ENCODE measurements at places on chromosomes 6 and 20. TPM values are rescaled to one million over a fixed set of nuclear protein-coding genes. Genes with fewer than 3 reads are reported as not detected.

The SYCP2 gene
- total RNA-seq: 0.88 TPM

The FAM217A gene
- total RNA-seq: not detected

The L3MBTL3 gene
- total RNA-seq: 22.2 TPM

The SEL1L2 gene
- 2.5 TPM for total RNA-seq

DNA sequence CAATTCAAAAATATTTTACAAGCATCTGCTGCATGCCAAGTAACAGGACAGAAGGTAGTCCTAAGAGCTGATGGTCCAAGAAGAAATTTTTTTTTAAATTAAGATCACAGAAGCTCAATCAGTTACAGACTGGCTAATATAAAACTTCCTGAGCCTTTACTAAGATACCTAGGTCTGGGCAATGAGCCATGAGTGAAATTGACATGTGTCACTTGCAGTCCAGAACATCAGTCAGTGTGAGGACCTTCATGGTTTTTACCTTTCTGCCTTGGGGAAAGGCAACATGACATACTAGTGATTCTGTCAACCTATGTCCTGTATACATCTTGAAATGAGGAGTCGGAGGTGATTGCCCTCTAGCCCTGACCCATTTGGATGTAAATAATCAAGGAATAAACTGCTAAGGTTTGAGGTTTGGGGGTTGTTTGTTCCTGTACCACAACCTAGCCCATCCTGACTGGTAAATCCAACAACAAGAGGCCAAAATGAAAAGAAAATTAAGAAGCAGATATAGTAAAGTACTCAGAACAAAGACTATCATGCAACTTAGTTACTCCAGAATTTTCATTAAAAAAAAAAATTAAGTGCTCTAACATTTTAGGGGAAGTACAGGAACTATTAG lies 70.0 kb downstream of the CNKSR3 start:
- DNase-seq: no peak
- H3K4me3 ChIP-seq: no peak overlapping the region
- peaks cover 6% of the 10 kb centered on the region for H3K4me1 ChIP-seq
- H3K27me3 ChIP-seq: no peaks in the 10 kb centered on the region
- no peak overlapping the region for H3K27ac ChIP-seq

DNA sequence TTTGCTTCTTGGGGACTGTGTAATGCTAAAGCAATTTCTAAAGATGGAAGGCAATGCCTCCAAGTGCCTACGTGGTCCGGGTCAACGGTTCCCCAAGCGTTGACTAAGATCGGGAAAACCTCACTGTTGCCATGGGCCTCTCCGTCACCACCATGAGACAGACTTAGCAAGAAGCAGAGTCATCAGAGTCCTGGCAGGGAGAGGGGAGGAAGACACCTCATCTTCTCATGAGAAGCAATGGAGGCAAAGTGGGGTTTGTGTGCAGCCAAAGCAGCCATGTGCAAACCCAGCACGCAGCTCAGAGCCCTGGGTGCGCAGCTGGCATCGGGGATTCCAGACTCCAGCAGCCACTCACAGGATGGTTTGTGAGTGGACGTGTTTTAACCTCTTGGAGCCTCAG lies 111.4 kb downstream of the SYNDIG1 start:
- H3K36me3 ChIP-seq: no peaks in the 10 kb centered on the region
- H3K27ac ChIP-seq: no peak overlapping the region
- no peaks in the 10 kb centered on the region for H3K27me3 ChIP-seq
- H3K4me3 ChIP-seq: no peak overlapping the region
- no peaks in the 10 kb centered on the region for H3K4me1 ChIP-seq
- DNase-seq: no peak

GRCh38 chr6:168650671-168651111 lies 209.7 kb downstream of the SMOC2 start:
- no peaks in the 10 kb centered on the region for H3K27me3 ChIP-seq
- H3K4me3 ChIP-seq: no peak overlapping the region
- no peak for DNase-seq
- H3K36me3 ChIP-seq: no peaks in the 10 kb centered on the region

DNA sequence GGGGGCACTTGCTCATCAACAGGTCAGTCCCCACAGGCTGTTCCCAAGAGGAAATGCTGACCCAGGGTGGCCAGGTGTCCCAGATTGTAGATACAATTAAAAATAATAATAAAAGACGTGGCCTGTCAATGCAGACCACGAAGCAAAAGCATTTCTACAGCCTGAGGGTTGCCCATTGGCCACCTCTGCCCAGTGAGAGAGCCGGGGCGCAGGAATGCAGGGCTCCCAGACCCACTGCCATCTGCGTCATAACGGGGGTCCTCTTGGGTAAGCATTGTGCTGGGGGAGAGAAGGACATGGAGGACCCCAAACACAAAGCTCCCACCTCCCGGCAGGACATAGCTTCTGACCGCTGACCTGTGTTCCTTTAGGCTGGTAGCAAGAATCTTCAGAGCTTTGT lies 22.9 kb upstream of the AFDN start:
- no peaks in the 10 kb centered on the region for H3K36me3 ChIP-seq
- H3K27ac ChIP-seq: no peak overlapping the region
- DNase-seq: no peak
- no peaks in the 10 kb centered on the region for H3K4me1 ChIP-seq
- H3K27me3 ChIP-seq: no peaks in the 10 kb centered on the region

DNA sequence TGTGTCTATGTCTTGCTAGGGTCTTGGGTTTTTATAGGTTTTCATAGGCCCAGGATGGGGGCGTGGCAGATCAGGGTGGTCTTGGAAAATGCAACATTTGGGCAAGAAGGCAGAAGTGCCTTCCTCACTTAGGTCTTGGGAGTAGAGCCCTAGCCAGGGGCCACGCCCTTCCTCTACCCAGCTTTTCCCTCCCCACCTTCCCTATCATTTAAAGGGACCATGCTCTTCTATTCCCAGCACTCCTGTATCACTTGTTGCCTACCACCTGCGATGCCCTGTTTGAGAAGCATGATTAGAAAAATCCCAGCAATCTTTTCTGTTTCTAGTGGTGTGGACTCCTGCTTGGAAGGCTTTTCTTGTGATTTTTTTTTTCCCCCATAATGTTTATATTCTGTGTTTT lies 190.6 kb downstream of the JARID2 start:
- H3K4me1 ChIP-seq: peaks cover 78% of the 10 kb centered on the region
- H3K27me3 ChIP-seq: no peaks in the 10 kb centered on the region
- DNase-seq: no peak
- H3K4me3 ChIP-seq: no peak overlapping the region

DNA sequence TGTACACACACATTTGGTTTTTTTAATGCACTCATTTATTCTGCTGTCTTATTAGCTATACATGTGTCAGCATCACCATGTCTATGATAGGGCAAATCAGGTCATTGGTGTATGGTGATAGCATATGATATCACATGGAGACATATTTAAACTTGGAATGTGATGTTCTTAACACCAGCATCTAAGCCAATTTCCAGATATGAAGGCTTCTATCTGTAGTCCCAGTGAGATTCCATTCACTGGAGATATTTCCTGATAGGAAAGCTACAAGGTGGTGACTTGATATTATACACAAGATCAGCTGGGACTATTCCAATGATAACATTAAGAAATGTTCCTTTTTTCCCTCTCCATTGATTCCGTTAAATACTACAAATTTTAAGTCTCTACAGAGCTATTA lies 89.3 kb downstream of the TASP1 start:
- H3K4me3 ChIP-seq: no peak overlapping the region
- no peak for DNase-seq
- no peaks in the 10 kb centered on the region for H3K4me1 ChIP-seq
- H3K36me3 ChIP-seq: no peaks in the 10 kb centered on the region
- no peaks in the 10 kb centered on the region for H3K27me3 ChIP-seq

DNA sequence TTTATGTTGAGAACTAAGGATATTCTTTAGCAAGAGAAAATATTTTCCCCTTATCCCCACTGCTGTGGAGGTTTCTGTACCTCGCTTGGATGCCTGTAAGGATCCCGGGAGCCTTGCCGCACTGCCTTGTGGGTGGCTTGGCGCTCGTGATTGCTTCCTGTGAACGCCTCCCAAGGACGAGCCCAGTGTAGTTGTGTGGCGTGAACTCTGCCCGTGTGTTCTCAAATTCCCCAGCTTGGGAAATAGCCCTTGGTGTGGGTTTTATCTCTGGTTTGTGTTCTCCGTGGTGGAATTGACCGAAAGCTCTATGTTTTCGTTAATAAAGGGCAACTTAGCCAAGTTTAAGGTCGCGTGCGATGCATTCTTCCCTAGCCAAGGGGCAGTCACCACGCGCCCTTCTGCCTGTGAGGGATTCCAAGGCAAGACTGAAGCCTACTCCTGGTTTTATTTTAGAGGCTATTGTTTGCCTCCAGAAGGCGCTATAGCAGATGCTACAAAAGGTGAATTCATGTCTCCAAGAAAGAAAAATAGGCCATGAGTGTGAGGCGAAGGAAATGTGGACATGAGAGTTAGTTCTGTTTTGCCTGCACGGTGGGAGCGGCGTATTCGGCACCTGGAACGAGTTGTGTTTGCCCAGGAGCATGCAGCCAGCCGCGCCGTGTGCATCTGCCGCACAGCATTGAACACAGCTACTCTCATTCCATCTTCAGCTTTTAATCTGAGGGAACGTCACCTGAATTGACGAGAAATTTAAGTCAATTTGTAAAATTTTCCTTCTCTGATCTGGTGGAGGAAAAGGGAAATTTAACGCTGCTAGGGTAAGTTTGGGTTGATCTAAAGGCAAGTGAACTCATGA lies 40.3 kb upstream of the IRF4 start:
- H3K27me3 ChIP-seq: no peaks in the 10 kb centered on the region
- H3K36me3 ChIP-seq: no peaks in the 10 kb centered on the region
- DNase-seq: no peak
- H3K4me1 ChIP-seq: peaks cover 8% of the 10 kb centered on the region

GRCh38 chr6:143953922-143954321 lies 54.1 kb downstream of the PLAGL1 start:
- no peaks in the 10 kb centered on the region for H3K36me3 ChIP-seq
- H3K27me3 ChIP-seq: peaks cover 13% of the 10 kb centered on the region
- H3K27ac ChIP-seq: no peak overlapping the region
- peak; percentile 35 for DNase-seq
- no peak overlapping the region for H3K4me3 ChIP-seq

DNA sequence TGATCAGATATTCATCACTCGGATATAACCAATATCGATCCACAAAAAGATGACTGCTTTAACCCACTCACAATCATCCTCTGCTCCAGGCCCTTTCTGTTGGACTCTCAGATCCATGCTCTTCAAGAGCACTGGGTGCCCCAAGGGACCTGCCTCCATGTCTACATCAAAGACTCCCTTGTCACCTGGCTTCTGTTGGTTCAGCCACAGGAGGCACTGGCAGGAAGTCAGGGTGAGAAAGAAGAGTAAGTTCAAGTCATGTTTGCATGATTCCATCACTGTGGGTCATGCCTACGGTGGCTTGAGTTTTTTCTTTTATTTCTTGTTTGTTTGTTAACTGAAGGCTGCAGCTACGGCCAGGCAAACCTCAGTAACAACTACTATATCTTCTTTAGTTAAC lies 243.3 kb downstream of the ADGRG6 start:
- no peaks in the 10 kb centered on the region for H3K4me1 ChIP-seq
- DNase-seq: no peak
- no peaks in the 10 kb centered on the region for H3K36me3 ChIP-seq
- no peak overlapping the region for H3K27ac ChIP-seq

GRCh38 chr6:29999416-29999815 lies 57.1 kb downstream of the HLA-A start:
- H3K4me3 ChIP-seq: no peak overlapping the region
- no peaks in the 10 kb centered on the region for H3K4me1 ChIP-seq
- H3K36me3 ChIP-seq: no peaks in the 10 kb centered on the region
- no peak overlapping the region for H3K27ac ChIP-seq
- DNase-seq: no peak
- peaks cover 22% of the 10 kb centered on the region for H3K27me3 ChIP-seq

DNA sequence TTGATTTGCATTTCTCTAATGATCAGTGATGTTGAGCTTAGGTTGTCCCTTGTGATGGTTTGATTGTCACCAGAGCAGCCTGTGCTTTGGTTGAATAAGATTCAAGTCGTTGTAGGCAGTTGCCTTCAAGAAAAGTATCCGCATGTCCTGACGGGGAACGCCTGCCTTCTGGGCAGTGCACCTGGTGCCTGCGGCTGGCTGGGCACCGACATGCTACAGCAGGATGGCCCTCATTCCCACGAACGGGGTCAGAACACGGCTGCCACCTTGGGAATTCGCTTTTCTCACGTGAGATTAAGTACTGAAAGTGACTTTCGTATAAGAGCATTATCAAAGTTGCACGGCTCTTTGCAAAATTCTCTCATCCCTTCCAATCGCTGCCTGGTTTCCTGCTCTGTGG lies 78.4 kb downstream of the CDH4 start:
- peaks cover 8% of the 10 kb centered on the region for H3K4me1 ChIP-seq
- no peak overlapping the region for H3K4me3 ChIP-seq
- peaks cover 7% of the 10 kb centered on the region for H3K27me3 ChIP-seq
- no peak overlapping the region for H3K27ac ChIP-seq
- no peaks in the 10 kb centered on the region for H3K36me3 ChIP-seq

- no peak overlapping the region for H3K27ac ChIP-seq
- H3K27me3 ChIP-seq: no peaks in the 10 kb centered on the region
- no peak for DNase-seq
- no peak overlapping the region for H3K4me3 ChIP-seq
- H3K4me1 ChIP-seq: peaks cover 32% of the 10 kb centered on the region
Observed at GRCh38 chr20:50537546-50538201, 27.5 kb downstream of the PTPN1 start.

- H3K4me3 ChIP-seq: no peak overlapping the region
- no peak for DNase-seq
- H3K36me3 ChIP-seq: no peaks in the 10 kb centered on the region
Observed at GRCh38 chr6:44556046-44556445, 168.5 kb downstream of the CDC5L start.

DNA sequence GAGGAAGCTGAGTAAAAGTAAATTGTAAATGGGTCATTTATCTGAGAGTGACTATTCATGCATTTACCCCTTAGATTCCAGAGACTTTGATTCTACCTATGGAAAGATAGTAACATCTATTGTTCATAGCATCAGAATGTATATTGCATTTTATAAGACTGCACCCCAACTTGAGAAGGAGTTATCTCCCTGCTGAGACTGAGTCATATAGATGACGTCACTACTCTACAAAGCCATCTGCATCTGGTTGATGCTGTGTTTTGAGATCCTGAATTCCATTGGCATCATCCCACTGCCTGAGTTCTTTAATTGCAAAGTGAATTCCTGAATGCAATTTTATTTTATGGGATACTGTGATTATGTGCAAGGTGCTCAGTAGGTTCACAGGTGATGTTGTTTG lies 444.0 kb upstream of the SLC35B3 start:
- H3K27ac ChIP-seq: no peak overlapping the region
- no peaks in the 10 kb centered on the region for H3K4me1 ChIP-seq
- no peak for DNase-seq
- no peaks in the 10 kb centered on the region for H3K27me3 ChIP-seq
- no peak overlapping the region for H3K4me3 ChIP-seq

Data from neural progenitor cell (in vitro differentiated cells).